ENCODE measurements at places on chromosomes 11 and 22.

- peak; percentile 57 for DNase-seq
Measured at GRCh38 chr11:60972182-60973030, 926 bp downstream of the CD6 start.

- no peak for DNase-seq
Measured at GRCh38 chr22:23509571-23510302, 70.4 kb downstream of the IGLL1 start.

DNA sequence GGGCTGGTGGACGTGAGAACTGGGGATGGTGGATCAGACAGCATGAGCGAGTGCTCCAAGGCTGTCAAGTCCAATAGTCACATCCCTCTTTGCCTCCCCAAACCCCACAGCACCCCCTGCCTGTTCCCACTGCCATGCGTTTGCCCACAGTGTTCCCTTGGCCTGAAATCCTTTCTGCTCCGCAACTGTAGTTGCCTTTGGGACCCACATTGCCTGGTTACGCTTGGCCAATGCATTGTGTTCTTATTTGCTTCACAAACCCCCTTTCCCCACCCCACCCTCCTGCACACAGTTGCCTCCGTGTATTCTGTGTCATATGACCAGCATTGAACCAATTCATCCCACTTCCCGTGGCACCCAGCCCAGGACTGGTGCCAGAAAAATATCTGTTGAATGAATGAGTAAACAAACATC, 2.1 kb upstream of the KIAA0930 start:
- DNase-seq, result no peak

- DNase-seq, result peak; percentile 25
Measured at GRCh38 chr11:67411785-67412152, 3.7 kb upstream of the CARNS1 start.

DNA sequence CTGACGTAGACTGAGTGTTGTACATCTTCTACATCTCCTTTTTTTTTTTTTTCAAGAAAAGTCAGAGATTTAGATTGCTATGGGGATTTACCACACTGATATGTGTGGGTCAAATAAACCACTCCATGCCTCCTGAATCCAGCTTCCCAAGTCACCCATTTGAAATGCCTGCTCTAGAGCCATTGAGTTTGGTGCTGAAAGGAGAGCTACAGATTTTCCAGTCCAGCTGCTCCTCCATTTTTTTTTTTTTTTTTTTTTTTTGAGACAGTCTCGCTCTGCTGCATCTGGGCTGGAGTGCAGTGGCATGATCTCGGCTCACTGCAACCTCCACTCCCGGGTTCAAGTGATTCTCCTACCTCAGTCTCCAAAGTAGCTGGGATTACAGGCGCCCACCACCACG, 115.2 kb upstream of the TIMP3 start:
- DNase-seq, result no peak

- DNase-seq, result no peak
Measured at GRCh38 chr11:46701078-46701654, 335 bp downstream of the ZNF408 start.

GRCh38 chr11:47021527-47021818, 84.9 kb downstream of the CSTPP1 start:
- no peak for DNase-seq

DNA sequence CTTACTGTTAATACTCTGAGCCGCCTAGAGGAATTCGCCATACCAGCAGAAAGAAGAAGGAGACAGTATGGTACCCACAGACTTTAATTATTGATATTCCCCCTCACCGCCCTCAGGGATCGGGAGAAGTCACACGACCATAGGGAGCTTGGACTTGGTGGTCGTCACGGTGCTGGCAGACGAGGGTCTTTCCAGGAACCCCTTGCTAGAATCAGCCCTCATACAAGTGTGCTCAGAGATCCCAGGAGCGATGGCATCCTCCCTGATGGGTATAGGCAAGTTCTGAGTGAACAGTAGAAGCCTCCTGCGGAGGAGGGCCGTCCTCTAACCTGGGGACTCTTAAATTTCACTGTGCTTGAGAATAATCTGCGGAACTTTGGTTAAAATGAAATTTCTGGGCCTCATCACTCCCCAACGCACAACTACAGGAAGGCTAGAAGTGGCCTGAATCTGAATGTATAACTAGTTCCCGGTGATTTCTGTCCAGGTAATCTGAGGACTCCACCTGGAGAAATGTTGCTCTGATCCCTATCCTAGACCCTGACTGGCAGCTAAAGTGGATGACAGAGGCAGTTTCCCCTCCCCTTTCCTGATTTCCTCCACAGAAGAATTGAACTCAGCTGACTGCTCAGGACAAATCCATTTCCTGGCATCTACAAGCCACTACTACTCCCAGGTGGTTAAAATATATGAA, 4.5 kb downstream of the VSIG2 start:
- no peak for DNase-seq

GRCh38 chr22:36160499-36160942, at the start of gene APOL3:
Gene APOL3, minus strand, starts transcription at chr22:36160755. Its CDS starts 11,700 bp downstream, at chr22:36149055.
- peak; percentile 55 for DNase-seq

GRCh38 chr11:57584341-57584740, 13.1 kb upstream of the SERPING1 start:
- no peak for DNase-seq

DNA sequence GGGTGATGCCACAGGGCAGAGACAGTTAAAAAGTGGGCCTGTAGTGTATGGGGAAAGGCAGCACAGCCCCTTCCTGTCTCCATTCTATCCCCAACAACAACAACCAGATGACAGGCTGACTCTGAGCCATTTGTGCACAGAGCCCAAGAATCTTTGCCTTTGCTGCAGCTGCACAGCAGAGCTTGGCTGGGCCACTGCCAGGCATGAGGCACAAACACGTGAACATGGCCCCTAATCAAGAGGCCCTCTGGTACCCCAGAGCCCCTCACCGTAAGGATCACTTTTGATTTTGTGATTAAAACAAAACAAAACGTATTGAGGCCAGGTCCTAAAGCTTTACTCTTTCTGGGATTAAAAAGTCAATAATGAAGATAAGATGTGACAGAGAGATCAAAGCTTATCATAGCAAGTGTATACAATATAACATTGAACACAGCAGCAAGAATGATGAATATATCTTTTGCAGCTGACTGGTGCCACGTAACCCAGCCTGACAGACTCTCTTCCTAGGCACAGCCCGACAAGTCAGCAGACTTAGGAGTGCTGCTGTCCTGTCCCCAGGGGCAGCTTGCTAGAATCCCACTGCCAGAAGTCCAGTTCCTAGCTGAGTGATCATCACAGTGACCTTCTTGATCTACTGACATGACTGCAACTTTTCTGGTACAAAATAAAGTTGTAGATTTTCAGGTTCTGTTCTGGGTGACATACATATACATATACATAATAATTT, 117.8 kb downstream of the SERGEF start:
- no peak for DNase-seq

- no peak for DNase-seq
Measured at GRCh38 chr11:75351541-75351790, at the start of gene ARRB1. Gene ARRB1, minus strand, starts transcription at chr11:75351661. Its CDS starts 54 bp downstream, at chr11:75351607.

DNA sequence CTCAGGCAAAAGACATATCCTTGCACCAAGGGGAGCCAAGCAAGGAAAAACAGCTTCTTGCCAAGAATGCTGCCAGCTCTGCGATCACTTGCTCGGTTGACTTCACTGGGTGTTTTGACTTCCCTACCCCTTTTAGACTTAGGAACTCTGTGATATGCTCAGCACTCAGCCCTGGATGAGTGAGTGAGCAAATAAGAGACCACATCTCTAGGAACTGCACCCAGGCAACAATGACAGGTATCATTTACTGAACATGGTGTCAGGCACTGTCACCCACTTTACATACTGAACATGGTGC, 3.7 kb upstream of the IRAG1 start:
- DNase-seq, result no peak

- DNase-seq, result no peak
Measured at GRCh38 chr11:134701564-134702165, 289.6 kb upstream of the B3GAT1 start.
